Transverse colon (tissue), 4 donors: ENCODE measurements at places on chromosomes 4 and X. TPM values are rescaled to one million over a fixed set of nuclear protein-coding genes. Genes with fewer than 3 reads are reported as not detected.

Gene NLGN3
- total RNA-seq = not detected

Gene TBC1D1
- total RNA-seq = 129 TPM

DNA sequence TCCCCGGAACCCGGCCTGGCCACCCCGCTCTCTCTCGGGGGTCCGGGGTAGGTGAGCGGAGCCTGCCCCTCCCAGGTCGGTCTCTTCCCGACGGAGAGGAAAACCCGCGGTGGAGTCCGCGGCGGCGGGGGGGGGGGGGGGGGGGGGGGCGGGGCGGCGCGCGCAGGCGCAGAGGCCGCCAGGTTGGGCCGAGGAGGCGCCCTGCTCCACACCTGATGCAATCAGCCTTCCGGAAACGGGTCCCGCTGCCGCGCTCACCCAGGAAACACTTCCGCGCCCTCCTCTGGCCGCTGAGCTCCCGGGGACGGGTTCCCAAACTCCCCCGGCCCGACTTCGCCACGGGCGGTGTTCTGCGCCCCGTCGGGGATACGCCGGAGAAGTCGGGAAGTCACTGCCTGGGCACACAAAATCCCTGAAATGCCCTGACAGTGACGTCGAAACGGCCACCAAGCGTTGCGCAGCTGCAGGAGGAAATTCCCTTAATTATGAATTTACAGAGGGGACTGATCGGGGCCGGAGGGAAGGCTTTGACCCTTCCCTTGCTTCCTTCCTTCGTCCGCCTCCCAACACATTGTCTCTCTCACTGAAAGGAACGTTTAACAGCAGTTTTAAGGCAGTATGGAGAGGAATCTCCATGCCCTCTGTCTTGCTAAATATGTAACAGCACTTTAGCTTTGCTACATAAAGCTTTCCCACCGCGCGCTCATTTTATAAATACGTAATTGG, 2.1 kb upstream of the APBB2 start:
- peak overlapping the region; percentile 41 for H3K4me3 ChIP-seq
- H3K27me3 ChIP-seq = no peaks in the 10 kb centered on the region
- DNase-seq = peak; percentile 86
- peak overlapping the region; percentile 89 for H3K27ac ChIP-seq

DNA sequence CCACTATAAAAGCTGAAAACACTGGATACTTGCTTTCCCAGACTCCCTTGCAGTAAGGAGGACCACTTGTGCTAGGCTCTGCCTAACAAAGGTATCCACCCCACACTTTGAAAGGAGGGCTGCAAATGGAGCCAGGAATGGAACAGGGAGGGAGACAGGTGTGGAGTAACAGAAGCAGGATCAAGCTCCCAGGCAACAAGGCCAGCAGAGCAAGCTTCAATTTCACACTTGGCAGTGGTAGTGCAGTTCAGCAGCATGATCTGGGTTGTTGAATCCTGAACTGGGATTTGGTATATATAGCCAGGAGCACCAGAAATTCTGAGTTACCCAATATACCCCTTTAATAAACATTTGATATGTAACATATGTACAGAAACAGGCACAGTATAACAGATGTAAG, 9.8 kb downstream of the LAMP2 start:
- no peak overlapping the region for H3K27ac ChIP-seq
- peaks cover 3% of the 10 kb centered on the region for H3K4me1 ChIP-seq
- no peak overlapping the region for H3K4me3 ChIP-seq
- H3K36me3 ChIP-seq = no peaks in the 10 kb centered on the region
- DNase-seq = no peak

DNA sequence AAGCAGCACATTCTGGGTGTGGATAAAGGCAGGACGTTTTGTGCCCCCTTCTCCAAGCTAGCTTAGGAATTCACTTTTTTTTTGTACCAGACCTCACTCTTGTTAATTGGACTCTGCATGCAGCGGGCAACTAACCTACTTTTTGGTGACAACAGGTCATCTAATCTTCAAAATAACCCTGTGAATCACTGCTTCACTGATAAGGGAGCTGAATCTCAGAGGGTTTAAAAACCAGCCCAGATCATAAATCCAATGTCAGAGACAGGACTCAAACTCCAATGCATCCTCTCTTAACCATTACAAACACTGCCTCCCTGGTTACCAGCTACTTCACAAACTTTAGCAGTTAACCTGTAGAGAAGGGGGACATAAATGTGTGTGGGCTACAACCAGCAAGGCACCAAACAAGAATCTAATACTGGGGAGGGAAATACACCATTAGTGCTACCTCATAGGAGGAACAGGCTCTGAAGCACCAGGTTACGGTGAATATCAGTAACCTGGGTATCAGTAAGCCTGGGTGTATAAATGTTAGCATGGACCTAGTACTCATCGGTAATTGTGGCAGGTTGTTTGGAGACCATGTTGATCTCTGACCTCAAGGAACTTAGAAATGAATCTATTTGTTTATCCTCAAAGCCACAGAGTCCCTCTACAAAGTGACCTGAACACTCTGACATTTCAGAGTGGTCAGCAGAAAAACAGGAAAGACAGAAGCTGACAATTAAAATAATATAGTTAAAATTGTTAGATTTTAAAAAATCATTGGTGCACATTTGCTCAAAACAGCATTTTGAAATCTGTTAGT, 2.6 kb downstream of the TIFA start:
- H3K4me1 ChIP-seq = peaks cover 27% of the 10 kb centered on the region
- H3K27ac ChIP-seq = no peak overlapping the region
- no peaks in the 10 kb centered on the region for H3K36me3 ChIP-seq
- H3K4me3 ChIP-seq = no peak overlapping the region
- no peak for DNase-seq

- peaks cover 12% of the 10 kb centered on the region for H3K4me1 ChIP-seq
- no peak for DNase-seq
- no peaks in the 10 kb centered on the region for H3K36me3 ChIP-seq
- H3K27me3 ChIP-seq = no peaks in the 10 kb centered on the region
- no peak overlapping the region for H3K4me3 ChIP-seq
Measured at GRCh38 chr4:23884261-23884660, 5.6 kb downstream of the PPARGC1A start.

DNA sequence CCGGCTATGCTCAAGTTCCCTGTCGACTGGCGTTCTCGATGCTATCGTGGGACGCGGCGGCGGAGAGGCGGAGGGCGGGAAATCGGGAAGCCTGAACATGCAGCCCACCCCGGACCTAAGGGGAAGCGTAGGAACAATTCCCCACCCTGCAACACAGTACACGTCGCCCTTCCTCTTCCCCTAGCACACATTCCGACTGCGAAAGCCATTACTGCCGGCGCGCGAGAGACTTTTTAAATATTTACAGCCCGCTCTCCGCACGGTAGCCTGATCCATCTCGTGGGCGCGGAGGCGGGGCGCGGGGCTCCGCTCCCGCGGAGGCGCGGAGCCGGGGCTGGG, 48.1 kb upstream of the BCOR start:
- peaks cover 18% of the 10 kb centered on the region for H3K4me1 ChIP-seq
- peak overlapping the region; percentile 64 for H3K27ac ChIP-seq
- DNase-seq = no peak
- no peaks in the 10 kb centered on the region for H3K36me3 ChIP-seq
- H3K27me3 ChIP-seq = peaks cover 7% of the 10 kb centered on the region
- peak overlapping the region; percentile 35 for H3K4me3 ChIP-seq

GRCh38 chr4:47550899-47551548, 65.9 kb downstream of the ATP10D start:
- no peak overlapping the region for H3K4me3 ChIP-seq
- no peak for DNase-seq
- H3K36me3 ChIP-seq = peaks cover 13% of the 10 kb centered on the region
- no peaks in the 10 kb centered on the region for H3K27me3 ChIP-seq
- no peak overlapping the region for H3K27ac ChIP-seq
